ENCODE measurements at places on chromosomes 1 and 21.

- no peak for DNase-seq
Measured at GRCh38 chr1:17141441-17142197, 22.4 kb upstream of the PADI2 start.

DNA sequence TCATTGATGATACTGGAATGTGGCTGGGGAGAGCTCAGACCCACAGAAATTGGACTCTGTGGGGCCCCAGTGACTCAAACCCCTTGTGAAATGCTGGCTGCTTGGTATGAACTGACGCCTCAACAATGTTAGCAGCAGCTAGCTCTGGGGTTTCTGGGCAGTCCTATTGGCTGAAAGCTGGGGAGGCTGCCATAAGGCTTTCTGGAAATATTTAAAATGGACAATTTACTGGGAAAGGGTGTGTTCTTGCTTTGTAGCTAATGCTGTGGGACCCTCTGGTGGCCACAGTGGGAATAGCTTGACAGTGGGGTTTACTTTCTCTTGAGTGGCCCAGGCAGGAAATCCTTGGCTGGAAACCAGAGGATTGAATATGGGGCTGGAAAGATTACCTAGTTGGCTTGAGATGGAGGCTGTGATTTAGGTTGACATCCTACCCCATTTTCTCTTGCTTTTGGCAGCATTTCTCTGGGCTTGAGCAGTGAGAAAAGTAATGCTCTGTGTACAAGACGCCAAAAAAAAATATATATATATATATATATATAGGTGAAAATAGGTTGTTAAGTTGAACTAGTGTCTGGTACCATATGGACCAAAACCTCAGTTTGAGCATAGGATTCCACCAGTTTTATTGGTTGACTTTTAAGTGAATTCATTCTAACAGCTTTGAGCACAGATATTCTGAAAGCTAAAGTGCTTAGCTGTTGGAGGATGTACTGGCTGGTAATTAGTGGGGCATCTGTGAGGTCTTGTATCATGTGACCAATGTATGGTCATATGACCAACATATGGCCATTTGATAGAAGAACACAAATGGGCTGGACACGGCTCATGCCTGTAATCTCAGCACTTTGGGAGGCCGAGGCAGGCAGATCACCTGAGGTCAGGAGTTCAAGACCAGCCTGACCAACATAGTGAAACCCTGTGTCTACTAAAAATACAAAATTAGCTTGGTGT lies 8.2 kb upstream of the S100A10 start:
- DNase-seq, result peak; percentile 97

DNA sequence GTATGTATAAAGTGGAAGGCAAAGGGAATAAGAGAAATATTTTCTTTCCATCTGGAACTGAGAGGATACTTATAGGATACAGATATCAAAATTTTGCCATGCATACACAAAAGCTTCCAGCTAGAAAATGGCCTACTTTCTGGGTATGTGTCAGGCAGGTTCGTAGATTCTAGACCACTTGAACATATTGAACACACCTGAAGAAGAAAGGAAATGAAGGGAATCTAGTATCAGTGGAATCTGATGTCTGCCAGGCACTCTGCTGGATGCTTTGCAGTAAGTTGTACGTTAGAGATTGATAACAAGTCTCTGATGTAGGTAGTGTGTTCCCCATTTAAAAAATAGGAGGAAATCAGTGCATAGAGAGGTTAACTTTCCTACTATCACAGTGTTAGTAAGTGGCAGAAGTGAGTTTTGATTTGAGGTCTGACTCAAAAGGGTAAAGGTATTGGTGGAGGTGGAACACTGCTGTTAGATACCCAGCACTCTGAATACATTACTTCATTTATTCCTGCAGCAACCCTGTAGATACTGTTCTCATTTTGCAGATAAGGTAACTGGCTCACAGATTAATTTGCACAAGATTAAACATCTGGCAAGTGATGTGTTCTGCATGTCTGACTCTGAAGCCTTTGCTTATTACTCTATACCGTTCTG lies 3.0 kb downstream of the CAMSAP2 start:
- no peak for DNase-seq

- no peak for DNase-seq
Measured at GRCh38 chr1:3453891-3454810, at the start of gene ARHGEF16. ARHGEF16 (plus strand) TSS chr1:3454665; CDS start chr1:3463085, 8,420 bp downstream.

GRCh38 chr1:168420177-168420576 lies 123.6 kb downstream of the XCL2 start:
- no peak for DNase-seq

DNA sequence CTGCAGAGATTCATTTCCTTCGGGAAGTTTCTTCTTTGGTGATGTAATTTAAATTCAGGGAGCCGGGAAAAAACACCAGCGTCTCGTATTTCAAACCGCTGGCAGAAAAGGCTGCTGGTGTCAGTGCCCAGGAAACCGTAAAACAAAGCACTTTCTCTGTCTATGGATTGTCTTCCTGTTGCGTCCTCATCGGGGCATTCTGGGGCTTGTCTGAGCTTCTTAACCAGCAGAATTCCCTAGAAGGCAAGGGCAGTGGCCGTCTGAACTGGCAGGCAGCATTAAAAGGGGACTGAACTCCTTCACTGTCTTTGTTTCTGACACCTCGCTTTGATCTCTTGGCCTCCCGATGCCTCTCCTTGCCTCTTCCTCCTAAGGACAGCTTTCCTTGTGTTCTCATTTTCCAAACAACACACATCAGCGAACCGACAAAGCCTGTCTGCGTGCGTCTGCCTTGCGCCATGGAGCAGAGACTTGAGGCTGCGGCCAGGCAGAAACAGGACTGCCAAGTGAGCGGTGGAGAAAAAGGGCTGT lies 391.6 kb upstream of the VAMP3 start:
- DNase-seq, result peak; percentile 85

- DNase-seq, result no peak
Measured at GRCh38 chr21:43868461-43868860, 3.4 kb downstream of the AGPAT3 start.

- DNase-seq, result peak; percentile 59
Measured at GRCh38 chr1:165851034-165851658, 23.7 kb downstream of the UCK2 start.

GRCh38 chr1:199102239-199102638 lies 463.4 kb downstream of the PTPRC start:
- no peak for DNase-seq

DNA sequence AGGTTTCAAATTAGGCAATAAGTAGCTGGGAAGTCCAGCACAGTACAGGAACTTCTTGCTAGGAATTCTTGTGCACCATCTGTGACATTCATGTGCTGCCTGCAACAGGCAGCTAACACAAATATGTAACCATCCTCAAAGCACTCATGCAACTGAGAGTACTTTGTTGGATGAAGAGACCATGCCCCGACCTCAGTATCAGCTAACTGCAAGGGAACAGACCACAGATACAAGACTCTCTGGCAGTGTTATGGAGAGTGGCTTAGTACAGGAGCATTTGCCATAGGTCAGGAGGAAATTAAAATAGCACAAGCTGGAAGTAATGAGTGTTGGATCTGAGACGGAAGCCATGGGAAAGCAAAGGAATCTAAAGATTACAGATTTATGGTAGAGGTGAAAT lies 123.6 kb downstream of the LRRC53 start:
- no peak for DNase-seq

GRCh38 chr1:93346421-93346993 lies 800 bp downstream of the DR1 start:
- DNase-seq, result peak; percentile 22

DNA sequence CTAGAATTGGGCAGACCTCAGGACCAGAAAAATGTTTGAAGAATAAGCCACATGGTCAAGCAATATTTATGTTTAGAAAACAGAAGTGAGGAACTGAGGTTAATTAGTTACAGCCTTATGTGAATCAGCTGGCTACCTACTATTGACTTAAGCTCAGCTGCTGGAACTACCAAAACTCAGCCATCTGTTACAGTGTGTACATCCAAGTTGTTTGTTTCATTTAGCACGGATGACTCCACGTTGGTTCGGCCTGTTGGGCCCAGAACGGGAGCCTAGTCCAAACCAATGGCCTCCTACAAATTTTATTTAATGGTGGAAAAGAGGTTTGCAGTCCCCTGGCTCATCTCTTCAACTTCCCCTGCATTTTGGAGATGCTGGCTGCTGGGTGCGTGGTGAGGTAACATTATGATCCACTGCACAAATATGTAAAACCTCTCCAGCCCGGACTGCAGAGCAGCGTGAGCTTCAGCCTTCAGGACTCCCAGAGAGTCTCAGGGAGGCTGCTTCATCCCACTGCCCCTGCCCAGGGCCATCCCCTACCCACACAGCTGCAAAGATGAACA lies 143.4 kb downstream of the ZZZ3 start:
- DNase-seq, result peak; percentile 92

DNA sequence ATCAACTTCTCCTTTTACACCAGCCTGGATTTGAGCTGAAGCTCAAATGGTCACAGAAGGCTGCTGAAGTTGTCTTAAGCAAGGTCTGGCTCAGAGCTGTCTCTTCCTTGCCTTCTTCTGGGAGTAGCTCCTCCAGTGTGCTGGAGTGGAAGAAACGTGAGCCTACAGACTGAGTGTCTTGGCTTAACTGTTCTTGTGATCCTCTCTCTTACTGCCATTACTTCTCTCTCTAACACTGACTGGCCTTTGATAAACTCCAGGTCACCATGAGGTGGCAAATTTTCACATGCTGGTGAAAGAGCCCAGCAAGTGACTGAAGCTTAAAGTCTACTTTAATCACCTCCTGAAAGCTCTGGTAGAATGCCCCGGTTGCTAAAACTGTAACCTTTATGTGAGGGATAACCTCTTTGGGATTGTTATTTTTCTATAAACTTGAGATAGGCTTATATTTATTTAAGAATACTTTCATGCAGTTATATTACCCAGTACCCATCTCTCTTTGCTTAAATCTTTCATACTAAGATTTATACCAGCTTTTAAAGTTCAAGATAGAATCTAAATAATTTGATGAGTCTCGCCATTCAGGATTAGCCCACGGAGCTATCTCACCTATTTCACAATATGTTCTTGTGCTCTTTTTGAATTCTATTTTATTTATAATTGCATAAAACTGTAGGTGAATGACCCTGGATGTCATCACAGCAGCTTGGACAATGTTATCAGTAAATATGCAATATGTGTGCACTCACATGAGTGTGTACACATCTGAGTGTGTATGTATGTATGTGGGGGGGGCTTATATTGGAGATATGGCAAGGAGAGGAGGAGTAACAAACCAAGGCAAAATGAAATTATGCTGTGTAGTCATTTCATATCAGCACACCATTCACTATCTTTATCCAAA lies 924.0 kb downstream of the LTN1 start:
- DNase-seq, result no peak

DNA sequence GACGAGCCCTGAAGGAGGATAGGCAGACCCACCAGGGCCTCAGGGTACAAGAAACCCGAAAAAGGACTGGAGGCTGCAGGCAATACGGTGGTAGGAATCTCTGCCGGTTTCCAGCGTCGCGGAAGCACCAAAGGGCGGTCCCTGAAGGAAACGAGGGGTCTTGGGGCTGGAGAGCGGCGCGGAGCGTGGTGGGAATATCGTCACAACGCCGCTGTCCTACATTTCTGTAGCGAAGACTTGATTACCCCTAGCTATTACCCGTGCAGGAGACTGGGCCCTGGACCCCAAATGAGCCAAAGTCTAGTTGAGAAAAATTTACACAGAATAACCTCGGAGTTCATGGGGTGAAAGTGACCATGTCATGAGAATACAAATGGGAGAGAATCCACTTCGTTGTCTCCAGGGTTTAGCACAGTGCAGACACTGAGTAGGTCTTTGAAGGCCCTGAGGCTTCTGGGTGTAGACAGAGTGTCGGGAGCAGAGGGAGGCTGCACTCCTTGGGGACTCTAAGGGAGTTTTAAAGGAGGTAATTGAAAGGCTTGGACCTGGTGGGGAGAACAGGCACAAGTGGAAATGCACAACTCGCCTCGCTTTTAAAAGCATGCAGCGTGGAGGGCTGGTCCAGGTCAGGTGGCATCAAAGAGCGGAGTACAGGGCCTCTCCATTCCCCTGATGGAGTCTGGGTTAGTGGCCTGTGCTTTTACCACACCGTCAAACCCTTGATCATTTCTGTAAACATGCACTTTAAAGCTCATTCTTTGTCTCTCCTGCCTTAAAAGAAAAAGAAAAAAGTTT lies 1.5 kb downstream of the ATP1A1 start:
- DNase-seq, result no peak

DNA sequence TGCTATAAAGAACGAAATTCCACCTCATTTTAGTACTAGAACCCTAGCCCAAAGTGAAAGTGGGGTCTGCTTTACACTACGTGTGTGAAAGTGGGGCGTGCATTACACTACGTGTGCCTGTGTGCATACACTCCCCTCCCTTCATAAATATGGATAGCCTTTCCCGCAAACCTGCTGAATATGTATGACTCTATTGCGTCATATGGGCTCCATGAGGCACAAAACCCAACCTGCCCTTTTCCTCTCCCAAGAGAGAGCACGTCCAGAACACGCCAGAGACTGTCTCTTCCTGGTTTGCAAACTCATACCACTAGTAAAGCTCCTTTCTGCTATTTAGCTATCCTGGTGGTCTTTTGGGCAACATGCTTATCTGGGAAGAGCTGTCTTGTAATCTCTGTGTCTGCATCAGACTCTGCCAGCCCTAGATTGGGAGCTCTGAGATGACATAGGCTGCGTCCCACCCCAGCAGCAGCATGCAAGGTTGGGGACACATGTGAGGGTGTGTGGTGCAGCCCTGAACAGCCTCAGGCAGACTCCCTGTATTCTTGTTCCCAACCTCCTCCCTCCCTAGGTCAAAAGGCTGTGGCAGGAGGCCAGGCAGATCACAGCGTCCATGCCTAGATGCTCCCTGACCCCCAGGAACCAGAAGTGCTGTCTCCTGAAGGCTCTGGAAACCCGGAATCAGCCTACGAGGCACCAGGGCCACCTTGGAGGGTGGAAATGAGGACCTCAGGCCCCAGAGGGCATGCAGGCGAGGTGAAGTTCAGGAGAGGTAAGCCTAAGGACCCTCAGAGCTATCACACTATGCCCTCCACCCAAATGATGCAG lies 12.3 kb upstream of the PADI1 start:
- peak; percentile 30 for DNase-seq

DNA sequence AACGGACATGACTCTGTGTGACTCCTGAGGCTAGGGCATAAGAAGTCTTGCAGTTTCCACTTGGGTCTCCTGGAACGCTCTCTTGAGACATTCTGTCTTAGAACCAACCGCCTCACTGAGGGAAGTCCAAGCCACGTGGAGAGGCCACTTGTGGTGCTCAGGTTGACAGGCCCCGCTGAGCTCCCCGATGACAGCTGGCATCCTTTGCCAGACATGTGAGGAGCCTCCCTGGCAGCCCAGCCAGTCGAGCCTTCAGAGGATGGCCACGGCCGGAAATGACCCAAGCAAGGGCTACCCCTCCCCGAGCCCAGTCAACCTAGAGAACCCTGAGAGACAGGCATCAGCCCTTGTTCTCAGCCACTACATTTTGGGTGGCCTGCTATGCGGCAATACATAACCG lies 20.7 kb downstream of the PLEKHA6 start:
- no peak for DNase-seq

GRCh38 chr1:8137481-8138244 lies 111.6 kb upstream of the ERRFI1 start:
- DNase-seq, result peak; percentile 98

GRCh38 chr21:45333583-45334121 lies 46.0 kb upstream of the POFUT2 start:
- peak; percentile 45 for DNase-seq

- DNase-seq, result peak; percentile 12
Measured at GRCh38 chr1:151828921-151829320, 2.7 kb downstream of the RORC start.

GRCh38 chr1:119477710-119478109 lies 29.3 kb upstream of the HSD3B1 start:
- DNase-seq, result no peak
